ENCODE measurements at places on chromosomes 4 and X.

GRCh38 chrX:71637848-71638247 is 19.5 kb upstream of the CXCR3 start:
- DNase-seq, result no peak

- no peak for DNase-seq
These were observed 126.6 kb downstream of the SLC39A8 start for GRCh38 chr4:102218656-102219055.

DNA sequence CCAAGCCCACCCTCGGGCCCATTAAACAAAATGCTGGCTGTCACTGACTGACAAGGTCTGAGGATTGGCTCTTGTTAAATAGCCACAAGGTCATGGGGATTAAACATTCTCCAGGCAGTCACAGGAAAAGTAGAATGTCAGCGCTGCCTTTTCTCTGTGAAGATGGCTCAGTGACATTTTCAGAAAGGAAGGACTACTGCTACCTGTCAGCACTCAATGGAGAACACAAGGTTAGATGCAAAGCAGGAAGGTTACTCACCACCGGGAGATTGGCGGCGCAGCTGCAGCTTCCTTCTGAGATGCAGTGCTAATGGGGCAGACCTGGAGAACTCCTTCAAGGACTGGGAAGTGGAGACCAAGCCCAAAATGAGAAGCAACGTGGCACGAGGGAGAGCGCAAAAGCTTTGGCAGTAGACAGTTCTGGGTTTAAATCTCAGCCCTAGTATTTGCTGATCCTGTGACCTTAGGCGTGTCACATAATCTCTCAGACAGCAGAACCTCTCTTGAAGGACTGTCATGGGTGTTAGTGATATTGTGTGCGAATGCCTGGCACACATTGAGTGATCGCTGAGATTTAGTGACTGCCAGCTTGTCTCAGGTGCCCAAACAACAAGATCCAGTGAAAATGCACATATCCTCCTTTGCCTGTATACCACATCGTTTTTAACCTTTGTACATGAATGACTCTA is 213.1 kb upstream of the BOD1L1 start:
- no peak for DNase-seq

GRCh38 chrX:44915361-44915868 is 42.4 kb downstream of the KDM6A start:
- DNase-seq, result no peak

DNA sequence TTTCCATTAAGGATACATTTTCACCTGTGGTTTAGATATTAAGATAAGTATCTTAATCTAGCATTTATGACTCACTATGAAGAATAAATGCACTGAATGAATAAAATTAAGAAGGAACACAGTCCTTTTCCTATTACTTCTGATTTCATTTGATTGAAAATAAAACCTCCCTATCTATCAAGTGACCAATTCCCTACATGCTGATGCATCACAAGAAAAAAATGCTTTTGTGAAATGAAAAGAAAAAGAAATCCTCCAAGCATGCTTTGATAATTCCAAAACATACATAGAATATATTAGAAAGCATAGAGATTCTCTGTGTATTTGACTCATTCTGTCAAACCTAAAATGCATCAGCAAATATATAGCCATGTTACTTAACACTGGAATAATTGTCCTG is 37.1 kb downstream of the PCDH10 start:
- no peak for DNase-seq

Measured in stimulated activated CD4-positive, alpha-beta T cell treated with anti-CD3 and anti-CD28 coated beads, Interleukin-15, amount 100 ng/mL, for 48 hours (primary cell).